Activated CD4-positive, alpha-beta memory T cell treated with anti-CD3 and anti-CD28 coated beads, Interleukin-2, amount 10 ng/mL, durations not matched to agents 7 days and 5 days (primary cell): ENCODE measurements at places on chromosomes 12 and 14. TPM values are rescaled to one million over a fixed set of nuclear protein-coding genes. Genes with fewer than 3 reads are reported as not detected.

Gene VSX2
- not detected for total RNA-seq

Gene HOXC13
- total RNA-seq: not detected

Gene FGF23
- not detected for total RNA-seq

GRCh38 chr12:57940052-57940914 lies 1.1 kb upstream of the ATP23 start:
- DNase-seq: no peak

- no peak for DNase-seq
Measured at GRCh38 chr12:93094988-93095737, 166.1 kb upstream of the EEA1 start.

- DNase-seq: no peak
Measured at GRCh38 chr12:86799616-86800015, 543.4 kb upstream of the MGAT4C start.

DNA sequence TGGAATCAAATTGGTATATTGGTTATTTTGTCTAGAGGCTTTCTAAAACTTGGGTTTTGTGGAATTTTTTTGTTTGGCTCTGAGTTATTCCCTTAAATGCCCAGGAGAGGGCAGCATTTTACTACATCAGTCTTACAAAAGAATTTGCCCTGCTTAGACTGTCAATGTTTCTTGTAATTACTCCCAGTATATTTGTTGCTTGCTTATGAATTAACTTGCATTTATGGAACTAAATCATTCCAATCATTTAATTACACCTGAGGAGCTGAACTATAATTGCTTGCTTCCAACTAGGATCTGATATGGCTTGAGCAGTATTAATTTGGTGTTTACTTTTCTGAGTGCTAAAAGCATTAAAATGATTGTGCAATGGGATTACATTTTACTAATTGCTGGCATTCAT lies 48.7 kb downstream of the MIPOL1 start:
- DNase-seq: no peak

DNA sequence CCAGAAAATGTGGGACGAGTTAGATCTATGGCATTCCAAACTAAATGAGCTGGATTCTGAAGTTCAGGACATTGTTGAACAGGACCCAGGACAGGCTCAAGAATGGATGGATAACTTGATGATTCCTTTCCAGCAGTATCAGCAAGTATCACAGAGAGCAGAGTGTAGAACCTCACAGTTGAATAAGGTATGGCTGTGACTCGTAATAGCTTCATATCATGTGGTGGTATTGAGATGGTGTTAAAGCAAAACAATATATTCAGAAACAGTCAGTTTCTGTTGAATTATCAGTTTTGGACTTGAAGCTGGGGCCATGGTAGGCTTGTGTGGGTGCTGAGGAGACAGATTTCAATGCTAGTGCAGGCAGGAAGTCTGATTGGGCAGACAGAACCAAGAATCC lies 213.7 kb downstream of the ESR2 start:
- DNase-seq: no peak

DNA sequence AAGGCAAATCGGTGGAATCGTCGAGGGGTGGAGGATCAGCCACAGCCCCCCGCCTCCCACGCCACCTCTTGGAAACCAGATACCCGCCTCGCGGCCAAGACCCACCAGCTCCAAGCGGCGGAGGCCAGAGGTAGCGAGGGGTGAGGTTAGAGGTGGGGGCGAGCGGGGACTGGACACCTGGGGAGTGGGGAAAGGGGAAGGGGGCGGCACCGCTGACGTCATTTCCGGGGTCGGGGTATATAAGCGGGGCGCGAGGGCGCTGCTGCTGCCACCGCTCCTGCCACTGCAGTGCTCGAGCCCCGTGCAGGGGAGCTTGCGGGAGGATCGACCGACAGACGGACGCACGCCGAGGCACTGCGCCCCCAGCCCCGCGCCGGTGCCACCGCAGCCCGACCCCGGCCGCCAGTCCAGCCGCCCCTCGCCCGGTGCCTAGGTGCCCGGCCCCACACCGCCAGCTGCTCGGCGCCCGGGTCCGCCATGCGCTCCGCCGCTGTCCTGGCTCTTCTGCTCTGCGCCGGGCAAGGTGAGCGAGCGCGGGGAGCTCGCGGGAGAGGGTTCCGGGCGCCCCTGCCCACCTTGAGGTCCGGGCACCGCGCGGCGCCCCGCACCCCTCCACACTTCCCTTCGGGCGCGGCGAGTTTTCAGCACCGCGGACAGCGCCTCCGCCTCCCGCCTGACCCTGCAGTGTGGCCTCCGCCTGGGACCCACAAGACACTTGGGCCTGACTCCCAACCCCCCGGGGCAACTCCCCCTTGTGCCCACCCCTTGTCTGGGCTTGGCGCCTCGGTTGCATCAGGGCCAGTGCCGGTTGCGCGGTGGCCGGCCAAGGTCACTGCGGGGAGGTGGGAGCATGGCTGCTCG lies at the start of gene CHGA:
TSS of gene CHGA (plus strand) at position 268 of the 861 bp plus-strand sequence. CDS start at position 478, 210 bp downstream.
- DNase-seq: peak; percentile 55
